ENCODE measurements at places on chromosomes 16 and 17. TPM values are rescaled to one million over a fixed set of nuclear protein-coding genes. Genes with fewer than 3 reads are reported as not detected.
A peak's percentile ranks its signal among the peaks of the same experiment; 100 is the strongest.

The BICDL2 gene
- total RNA-seq: not detected

GRCh38 chr17:48681609-48682008, 40.7 kb downstream of the PRAC1 start:
- no peak for DNase-seq
- no peak overlapping the region for H3K27ac ChIP-seq
- H3K27me3 ChIP-seq: peaks cover 20% of the 10 kb centered on the region
- H3K4me1 ChIP-seq: peaks cover 4% of the 10 kb centered on the region
- no peaks in the 10 kb centered on the region for H3K36me3 ChIP-seq

DNA sequence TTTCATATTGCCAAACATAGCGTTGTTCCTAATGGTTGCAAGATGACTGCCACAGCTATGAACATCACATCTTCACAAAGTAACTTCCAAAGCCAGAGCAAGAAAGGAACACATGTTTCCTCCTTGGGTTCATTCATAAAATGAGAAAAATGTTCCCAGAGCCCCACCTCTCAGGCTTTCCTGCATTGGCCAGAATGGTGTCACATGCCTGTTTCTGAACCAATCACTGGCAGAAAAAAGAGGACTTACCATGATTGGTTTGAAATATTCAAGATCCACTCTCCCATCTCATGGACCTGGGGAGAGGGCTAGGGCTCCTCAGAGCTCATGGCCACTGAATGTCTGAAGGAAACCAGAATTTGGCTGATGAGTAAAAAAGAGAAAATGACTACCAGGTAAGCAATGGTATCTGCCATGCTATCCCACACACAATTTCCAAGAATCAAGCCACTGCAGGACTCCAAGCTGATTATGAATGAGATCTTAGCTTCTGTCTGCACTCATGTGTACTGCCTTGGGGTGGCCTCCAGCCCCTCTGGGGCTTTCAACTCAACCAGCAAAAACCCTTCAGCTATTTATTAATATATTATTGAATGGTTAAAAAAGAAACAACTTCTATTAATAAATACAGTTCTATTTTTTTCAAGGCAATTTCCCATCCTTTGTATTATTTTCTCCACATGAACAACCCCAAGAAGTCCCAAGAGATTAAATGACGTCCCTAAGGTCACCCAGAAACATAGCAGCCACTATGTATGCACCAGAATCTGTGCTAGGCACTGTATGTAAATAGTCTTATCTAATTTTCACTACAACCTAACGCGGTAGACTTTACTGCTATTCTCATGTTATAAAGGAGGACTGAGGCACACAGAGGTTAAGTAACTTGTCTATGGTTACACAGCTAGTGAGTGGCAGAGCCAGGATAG, 61.4 kb upstream of the TMC5 start:
- H3K4me1 ChIP-seq: no peaks in the 10 kb centered on the region
- DNase-seq: no peak
- H3K27ac ChIP-seq: no peak overlapping the region
- H3K27me3 ChIP-seq: no peaks in the 10 kb centered on the region
- H3K36me3 ChIP-seq: no peaks in the 10 kb centered on the region

GRCh38 chr16:50688083-50688482, 5.3 kb upstream of the NOD2 start:
- peaks cover 42% of the 10 kb centered on the region for H3K4me1 ChIP-seq
- H3K4me3 ChIP-seq: no peak overlapping the region
- H3K36me3 ChIP-seq: no peaks in the 10 kb centered on the region
- DNase-seq: no peak
- no peaks in the 10 kb centered on the region for H3K27me3 ChIP-seq

The TMEM220 gene
- total RNA-seq: 0.79 TPM

The TMEM114 gene
- total RNA-seq: not detected

The HOXB6 gene
- total RNA-seq: not detected

DNA sequence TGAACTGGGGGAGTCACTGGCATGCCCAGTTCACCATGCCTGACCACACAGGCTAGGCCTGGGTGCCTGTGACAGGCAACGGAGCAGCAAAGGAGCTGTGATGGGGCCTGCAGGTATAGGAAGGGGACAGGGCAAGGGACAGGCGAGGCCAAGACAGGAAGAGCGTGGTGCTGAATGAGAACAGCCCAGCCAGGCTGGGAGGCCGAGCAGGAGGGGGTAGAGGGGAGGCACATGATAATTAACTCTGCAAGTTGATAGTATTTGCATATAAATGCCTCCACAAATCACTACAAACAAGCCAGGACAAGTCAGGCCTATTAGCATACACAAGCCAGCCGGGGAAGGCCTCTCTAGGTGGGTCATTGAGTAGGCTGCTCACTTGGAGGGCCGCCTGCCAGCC, 7.8 kb downstream of the ZFHX3 start:
- no peak overlapping the region for H3K4me3 ChIP-seq
- no peak for DNase-seq
- no peak overlapping the region for H3K27ac ChIP-seq
- H3K27me3 ChIP-seq: peaks cover 9% of the 10 kb centered on the region
- peaks cover 11% of the 10 kb centered on the region for H3K4me1 ChIP-seq

DNA sequence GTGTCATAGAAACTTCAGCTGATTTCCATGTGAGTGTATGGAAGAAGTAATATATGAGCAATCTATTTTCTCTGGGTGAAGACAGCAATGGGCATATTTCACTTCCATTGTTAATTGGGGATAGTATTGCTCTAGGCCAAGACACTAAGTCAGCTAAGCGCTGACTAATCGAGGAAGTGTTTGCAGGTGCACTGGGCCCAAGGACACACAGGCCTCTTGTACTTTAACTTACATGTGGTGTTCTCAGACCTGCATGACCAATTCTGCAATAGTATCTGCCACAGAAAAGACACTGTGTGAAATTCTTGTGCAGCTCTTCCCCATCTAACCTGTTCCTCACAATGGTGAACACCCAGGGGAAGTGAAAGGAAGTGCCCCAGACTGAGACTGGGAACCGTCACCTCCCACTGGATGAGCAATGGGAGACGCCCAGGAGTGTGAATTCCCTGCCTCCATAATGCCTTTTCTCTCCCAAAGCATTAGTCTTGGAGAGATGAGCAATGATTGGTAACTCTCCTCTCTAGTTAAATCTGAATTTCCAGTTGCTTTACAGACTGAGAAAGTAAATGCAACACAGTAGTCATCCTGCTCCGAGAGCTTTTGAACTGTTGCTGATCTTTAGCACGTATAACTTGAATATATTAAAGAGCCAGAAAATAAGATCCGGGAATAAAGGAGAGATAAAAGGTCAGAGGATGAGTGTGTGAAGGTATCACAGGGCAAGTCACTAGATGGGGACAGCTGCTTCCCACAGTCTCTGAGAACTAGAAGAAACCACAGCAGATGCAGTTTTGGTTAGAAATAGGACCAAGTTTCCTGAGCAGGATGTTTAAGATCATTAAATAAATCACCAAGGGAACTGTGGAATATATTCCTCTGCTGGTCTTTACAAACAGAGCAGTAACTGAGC, 82.6 kb downstream of the CDK5R1 start:
- H3K27ac ChIP-seq: peak overlapping the region; percentile 27
- H3K27me3 ChIP-seq: no peaks in the 10 kb centered on the region
- H3K4me1 ChIP-seq: peaks cover 27% of the 10 kb centered on the region
- H3K4me3 ChIP-seq: no peak overlapping the region

DNA sequence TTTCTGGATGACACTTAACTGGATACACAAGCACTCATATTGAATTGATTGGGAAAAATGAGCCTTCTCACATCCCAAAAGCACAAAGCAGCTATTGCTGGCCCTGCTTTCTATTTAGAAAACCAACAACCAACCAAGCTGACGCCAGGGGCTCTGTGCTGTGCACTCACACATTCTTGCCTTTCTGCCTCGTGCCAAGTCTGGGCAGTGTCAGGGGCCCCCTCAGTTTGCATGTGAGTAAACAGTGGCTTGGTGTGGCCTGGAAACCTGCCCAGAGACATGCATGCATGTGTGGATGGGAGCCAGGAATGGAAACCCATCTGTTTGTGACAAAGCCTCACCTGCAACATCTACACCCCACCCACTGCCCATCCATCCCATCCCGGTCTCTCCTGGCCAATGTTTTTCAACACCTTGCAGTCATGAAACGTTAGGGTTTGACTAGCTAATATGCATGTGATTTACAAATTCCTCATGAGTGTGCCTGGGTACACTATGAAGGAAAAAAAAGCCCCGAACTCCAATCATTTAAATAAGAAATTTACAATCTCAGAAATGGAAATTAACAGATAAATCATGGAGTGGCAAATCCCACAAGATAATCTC, 20.4 kb downstream of the MIEF2 start:
- no peaks in the 10 kb centered on the region for H3K4me1 ChIP-seq
- peaks cover 41% of the 10 kb centered on the region for H3K36me3 ChIP-seq
- no peak for DNase-seq
- no peak overlapping the region for H3K27ac ChIP-seq
- no peaks in the 10 kb centered on the region for H3K27me3 ChIP-seq

GRCh38 chr16:86046026-86046425, 147.1 kb downstream of the IRF8 start:
- peaks cover 21% of the 10 kb centered on the region for H3K4me1 ChIP-seq
- no peak for DNase-seq
- H3K4me3 ChIP-seq: no peak overlapping the region
- no peaks in the 10 kb centered on the region for H3K36me3 ChIP-seq

GRCh38 chr17:70128727-70129238, 40.5 kb upstream of the KCNJ2 start:
- H3K4me1 ChIP-seq: no peaks in the 10 kb centered on the region
- no peak overlapping the region for H3K27ac ChIP-seq
- H3K27me3 ChIP-seq: no peaks in the 10 kb centered on the region
- no peaks in the 10 kb centered on the region for H3K36me3 ChIP-seq
- DNase-seq: no peak

The COX10 gene
- 29.9 TPM for total RNA-seq

The CARD14 gene
- total RNA-seq: not detected

GRCh38 chr17:57289613-57290012, 33.3 kb downstream of the MSI2 start:
- no peak overlapping the region for H3K27ac ChIP-seq
- H3K36me3 ChIP-seq: peaks cover 2% of the 10 kb centered on the region
- H3K27me3 ChIP-seq: no peaks in the 10 kb centered on the region
- H3K4me1 ChIP-seq: peaks cover 32% of the 10 kb centered on the region
- H3K4me3 ChIP-seq: no peak overlapping the region
- no peak for DNase-seq

DNA sequence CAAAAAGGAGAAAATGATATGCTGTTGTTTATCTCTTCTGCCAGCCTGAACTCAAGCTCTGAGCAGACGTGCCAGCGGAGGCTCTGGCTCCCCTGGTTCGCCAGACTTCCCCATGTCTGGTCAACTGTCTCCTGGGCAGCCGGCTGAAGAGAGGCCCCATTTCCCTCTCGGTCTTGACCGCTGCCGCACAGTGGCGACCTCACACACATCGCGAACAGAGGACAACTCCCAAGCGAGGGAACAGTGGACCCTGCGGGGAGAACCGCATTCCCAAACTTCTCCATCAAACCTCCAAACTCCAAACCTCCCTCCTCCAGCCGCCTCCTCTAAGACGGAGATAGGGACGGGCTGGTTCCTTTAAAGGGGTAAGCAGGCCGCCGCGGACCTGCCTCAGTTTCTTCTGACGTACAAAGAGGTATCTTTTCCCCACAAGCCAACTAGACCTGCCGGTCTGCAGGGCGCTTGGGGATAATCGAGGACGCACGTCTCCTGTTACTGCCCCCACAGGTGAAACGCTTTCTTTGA, 24.9 kb upstream of the RFFL start:
- no peak for DNase-seq
- peak overlapping the region; percentile 92 for H3K27ac ChIP-seq

GRCh38 chr16:88886845-88887521, 20.5 kb upstream of the PABPN1L start:
- H3K27me3 ChIP-seq: no peaks in the 10 kb centered on the region
- H3K4me3 ChIP-seq: no peak overlapping the region
- H3K27ac ChIP-seq: no peak overlapping the region

The PRPSAP1 gene
- 33.3 TPM for total RNA-seq

DNA sequence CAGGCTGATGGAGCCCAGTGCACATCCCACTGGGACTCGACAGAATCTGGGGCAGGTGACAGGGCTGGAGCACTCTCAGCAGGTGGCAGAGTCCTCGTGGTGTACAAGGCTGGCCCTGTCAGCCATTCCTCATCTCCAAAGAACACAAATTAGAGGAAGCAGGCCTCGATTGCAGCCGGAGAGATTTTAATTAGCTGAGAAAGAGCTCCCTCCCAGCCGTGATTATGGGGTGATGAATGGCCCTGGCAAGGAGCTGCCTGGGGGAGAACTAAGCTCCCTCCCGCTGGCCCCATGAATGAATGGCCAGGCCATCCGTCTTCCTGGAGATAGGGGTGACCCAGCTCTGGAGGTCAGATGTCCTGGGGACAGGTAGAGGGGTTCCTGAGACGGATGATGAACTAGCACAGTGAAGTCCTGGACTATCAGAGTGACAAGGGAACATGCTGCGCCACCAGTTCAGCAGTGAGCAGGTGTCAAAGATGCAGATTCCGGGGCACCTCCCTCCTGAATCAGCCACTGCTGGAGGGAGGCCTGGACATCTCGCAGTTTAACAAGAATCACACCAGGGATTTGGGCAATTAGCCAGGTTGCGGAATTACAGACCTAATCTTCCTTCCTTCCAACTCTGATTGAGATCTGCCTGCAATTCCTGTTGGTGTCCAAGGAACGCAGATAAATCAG, 35.5 kb downstream of the PIMREG start:
- H3K27ac ChIP-seq: no peak overlapping the region
- no peak for DNase-seq
- H3K4me3 ChIP-seq: no peak overlapping the region

The PSME3IP1 gene
- total RNA-seq: 106 TPM

GRCh38 chr17:82086941-82087906, 10.8 kb downstream of the FASN start:
- DNase-seq: no peak
- no peaks in the 10 kb centered on the region for H3K4me1 ChIP-seq
- no peak overlapping the region for H3K4me3 ChIP-seq
- peaks cover 25% of the 10 kb centered on the region for H3K36me3 ChIP-seq
- H3K27ac ChIP-seq: no peak overlapping the region

- peak overlapping the region; percentile 100 for H3K27ac ChIP-seq
- H3K27me3 ChIP-seq: no peaks in the 10 kb centered on the region
- H3K4me1 ChIP-seq: peaks cover 88% of the 10 kb centered on the region
- peak overlapping the region; percentile 76 for H3K4me3 ChIP-seq
- peaks cover 22% of the 10 kb centered on the region for H3K36me3 ChIP-seq
Measured at GRCh38 chr17:2266045-2266864, 37.3 kb downstream of the SMG6 start.

The CCL3 gene
- 8.3 TPM for total RNA-seq

The UTS2R gene
- not detected for total RNA-seq

DNA sequence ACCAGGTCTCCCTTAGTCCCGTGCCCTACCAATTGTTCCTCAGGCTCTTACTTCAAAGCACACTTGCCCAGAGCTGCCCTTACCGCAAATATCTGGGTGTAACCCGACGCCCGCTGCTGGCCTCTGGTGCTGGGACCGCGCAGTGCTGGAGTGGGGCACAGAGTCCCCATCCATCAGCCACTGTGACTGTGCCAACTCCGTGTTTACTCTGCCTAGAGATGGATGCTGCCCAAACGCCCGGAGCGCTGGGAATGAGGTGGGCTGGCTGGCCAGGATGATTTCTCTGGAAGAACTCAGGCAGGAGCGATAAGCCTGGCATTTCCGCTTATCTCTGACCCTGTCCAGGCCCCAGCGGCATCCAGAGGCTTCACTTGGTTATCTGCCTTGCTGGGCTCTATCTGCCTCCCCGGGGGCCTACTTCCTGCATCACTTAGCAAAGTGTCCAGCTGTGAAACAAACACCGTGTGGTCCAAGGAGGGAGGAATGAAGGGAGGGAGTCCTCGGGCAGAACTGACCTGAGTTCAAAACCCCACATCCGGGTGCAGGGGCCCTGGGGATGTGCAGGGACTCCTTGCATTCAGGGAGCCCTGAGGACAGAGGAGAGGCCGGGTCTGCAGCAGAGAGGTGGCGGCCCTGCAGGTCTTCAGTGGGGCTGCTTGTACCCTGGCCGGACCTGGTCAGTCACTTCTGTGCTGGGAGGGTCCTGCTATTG, 9.4 kb upstream of the MYLK3 start:
- no peaks in the 10 kb centered on the region for H3K27me3 ChIP-seq
- no peak for DNase-seq
- no peaks in the 10 kb centered on the region for H3K36me3 ChIP-seq
